Stimulated activated CD4-positive, alpha-beta T cell treated with anti-CD3 and anti-CD28 coated beads, Interleukin-12 subunit alpha, Interleukin-12 subunit beta, amount 100 ng/mL, for 48 hours (primary cell): ENCODE measurements at places on chromosomes 6 and 20.

DNA sequence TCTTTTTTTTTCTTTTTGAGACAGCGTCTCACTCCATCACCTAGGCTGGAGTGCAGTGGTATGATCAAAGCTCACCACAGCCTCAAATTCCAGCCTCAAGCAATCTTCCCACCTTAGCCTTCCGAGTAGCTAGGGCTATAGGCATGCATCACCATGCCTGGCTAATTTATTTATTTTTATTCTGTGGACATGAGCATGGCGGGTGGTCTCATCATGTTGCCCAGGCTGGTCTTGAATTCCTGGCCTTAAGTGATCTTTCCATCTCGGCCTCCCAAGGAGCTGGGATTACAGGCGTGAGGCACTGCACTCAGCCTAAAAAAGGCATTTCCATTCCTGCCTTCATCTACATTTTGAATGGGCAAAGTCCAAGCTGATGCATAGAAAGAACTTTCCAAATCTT, 56.2 kb upstream of the BEND3 start:
- no peak for DNase-seq

DNA sequence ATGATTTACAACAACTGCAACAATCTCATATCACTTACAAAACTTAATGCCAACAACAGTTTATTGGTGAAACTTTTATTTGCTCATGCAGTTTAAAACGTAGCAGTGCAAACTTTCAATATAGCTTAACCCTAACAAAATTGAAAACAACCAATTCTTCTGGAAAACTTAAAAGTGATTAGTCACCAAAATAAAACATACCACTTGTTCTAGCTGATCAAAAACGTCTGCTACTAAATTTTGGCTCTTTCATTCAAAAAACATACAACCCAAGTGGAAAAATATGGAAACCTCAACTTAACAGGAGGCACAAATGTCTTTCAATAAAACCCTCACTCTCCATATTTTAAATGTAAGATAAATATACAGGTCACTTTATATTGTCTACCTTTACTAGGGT, 39.6 kb downstream of the COL12A1 start:
- no peak for DNase-seq

GRCh38 chr6:108841377-108841855, 6.8 kb upstream of the ARMC2 start:
- DNase-seq, result no peak

- DNase-seq, result no peak
These were observed 8.0 kb downstream of the SLC17A3 start for GRCh38 chr6:25866011-25866410.

GRCh38 chr6:45426251-45426650, 48.5 kb upstream of the SUPT3H start:
- DNase-seq, result no peak

DNA sequence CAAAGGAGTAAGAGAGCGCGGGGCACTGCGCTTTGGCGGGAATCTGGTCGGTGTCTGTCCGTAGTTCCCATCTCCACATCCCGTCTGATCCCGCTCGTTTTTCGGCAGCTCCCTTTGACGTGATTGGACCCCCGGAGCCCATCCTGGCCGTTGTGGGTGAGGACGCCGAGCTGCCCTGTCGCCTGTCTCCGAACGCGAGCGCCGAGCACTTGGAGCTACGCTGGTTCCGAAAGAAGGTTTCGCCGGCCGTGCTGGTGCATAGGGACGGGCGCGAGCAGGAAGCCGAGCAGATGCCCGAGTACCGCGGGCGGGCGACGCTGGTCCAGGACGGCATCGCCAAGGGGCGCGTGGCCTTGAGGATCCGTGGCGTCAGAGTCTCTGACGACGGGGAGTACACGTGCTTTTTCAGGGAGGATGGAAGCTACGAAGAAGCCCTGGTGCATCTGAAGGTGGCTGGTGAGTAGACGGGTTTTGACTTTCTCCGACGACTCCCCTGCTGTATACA, 1.4 kb downstream of the BTN1A1 start:
- DNase-seq, result peak; percentile 16

DNA sequence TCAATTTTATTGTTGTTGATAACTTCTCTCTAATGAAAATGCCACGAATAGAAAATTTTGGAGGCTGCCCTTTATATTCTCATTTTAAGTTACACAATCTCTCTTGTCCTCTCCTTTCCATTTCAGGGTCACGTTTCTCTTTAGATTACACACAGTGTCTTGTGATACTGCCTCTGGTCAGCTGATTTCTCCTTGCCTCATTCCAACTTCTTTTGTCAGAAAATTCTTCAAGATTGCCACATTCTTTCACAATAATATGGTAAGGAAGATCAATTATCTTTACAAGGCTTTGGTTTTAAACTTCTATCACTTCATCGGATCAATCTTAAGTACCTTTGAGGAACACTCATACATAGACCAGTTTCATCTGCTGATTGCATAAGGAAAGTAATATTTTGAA, 370.3 kb downstream of the RFPL4B start:
- DNase-seq, result no peak

DNA sequence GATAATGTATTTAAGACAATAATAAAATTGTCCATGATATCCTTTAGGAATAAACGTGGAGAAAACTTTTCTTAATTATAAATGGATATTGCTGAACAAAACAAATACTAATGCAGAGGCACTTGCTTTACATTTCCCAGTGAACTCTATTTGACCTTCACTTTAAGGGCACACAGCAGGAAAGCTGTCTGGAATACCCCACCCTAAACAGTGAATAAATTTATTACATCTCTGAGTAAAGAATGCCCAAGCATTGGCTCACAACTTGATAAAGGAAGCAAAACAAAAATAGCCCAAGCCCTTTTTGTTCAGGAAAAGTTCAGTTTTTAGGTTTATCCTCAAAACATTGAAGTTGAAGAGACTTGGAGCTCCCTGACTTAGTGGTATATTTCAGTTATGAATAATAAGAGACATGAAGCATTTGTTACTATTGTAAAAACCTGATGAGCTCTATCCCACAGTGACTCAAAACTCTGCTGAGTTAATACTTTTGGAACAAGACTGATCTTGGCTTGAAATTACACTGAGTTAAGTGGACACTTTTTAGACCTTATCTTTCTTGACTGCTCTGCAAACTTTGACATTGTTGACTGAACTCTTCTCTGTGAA, 353.9 kb downstream of the BCKDHB start:
- DNase-seq, result no peak

- no peak for DNase-seq
These were observed 429.1 kb downstream of the HTR1B start for GRCh38 chr6:77034161-77034560.

- DNase-seq, result no peak
These were observed 8.6 kb upstream of the ARFGAP1 start for GRCh38 chr20:63264000-63264399.

DNA sequence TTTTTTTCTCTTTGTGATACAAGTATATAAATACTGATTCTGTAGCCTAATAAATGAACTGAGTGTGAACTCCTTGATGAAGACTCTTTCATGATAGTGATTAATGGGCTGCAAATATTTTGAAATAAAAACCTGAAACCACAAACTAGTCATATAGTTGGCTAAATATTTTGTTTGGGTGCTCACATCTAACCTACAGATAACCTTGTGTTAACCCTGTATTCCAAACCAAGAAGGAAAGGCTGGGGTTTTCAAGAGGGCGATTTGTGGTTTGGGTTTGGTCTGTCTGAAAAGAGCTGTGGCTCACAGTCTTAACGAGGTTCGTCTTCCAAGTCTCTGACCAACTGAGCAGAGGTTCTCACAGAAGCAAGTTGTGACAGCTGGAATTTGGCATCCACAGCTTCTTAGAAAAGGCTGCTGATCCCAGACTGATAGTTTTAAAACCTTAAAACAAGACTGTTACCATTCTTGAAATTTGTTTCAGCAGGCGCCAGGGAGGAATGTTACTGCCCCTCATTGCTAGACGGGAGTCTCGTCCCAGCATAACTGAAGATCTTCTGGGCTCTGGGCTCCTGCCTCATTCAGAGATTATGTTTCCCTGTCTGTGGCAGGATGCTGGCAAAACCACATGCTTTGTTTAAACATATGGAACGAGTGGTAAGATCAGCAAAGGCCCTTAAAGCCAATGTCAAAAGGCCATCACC, 736.4 kb upstream of the MARCKS start:
- DNase-seq, result no peak

GRCh38 chr6:55208478-55209458, 34.5 kb downstream of the HCRTR2 start:
- DNase-seq, result no peak

DNA sequence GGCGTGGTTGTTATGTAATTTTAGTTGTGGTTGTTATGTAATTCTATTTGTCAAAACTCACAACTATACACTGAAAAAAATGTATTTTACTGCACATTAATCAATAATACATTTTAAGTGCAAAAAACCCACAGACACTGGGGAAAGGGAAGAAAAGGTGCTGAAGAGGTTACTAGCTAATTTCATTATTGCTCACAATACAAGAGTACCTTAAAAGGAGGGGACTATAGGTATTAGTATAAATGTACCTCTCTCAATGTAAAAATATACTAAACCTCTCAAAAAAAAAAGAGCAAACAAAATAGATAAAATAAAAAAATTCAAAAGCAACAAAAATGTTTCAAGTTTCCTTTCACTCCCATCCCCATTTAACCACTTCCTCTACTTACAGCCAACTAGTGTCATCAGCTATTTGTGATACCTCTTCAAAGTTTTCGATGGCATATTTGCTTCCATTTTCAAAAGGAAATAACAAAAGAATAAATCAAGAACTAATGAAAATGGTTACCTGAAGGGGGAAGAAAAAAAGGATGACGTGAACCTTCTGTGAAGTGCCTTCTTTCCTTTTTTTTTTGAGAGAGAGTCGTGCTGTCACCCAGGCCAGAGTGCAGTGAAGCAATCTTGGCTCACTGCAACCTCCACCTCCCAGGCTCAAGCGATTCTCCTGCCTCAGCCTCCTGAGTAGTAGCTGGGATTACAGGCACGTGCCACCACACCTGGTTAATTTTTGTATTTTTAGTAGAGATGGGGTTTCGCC, 30.2 kb downstream of the RANBP9 start:
- DNase-seq, result no peak

GRCh38 chr20:47733892-47734291, 51.4 kb downstream of the SULF2 start:
- DNase-seq, result no peak

- DNase-seq, result no peak
These were observed 916 bp downstream of the TRIM27 start for GRCh38 chr6:28922821-28923317.

DNA sequence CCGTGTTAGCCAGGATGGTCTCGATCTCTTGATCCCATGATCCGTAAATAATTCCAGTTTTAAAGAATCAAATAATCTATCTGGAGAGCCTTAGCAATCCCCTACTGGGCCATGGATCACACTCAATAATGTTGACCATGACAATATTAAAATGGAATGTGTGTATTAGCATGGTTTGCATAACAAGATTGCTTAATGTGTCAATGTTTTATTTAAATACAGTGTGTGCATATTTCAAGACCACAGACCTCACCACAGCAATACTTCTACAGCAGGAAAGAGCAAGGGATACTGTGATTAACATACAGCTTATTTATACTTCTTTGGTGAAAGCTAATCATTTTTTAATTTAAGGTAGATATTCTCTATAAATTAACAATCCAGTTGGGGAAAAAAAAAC, 470.4 kb downstream of the TFAP2B start:
- no peak for DNase-seq

- no peak for DNase-seq
These were observed 73.9 kb downstream of the TCP11 start for GRCh38 chr6:35067234-35067633.

DNA sequence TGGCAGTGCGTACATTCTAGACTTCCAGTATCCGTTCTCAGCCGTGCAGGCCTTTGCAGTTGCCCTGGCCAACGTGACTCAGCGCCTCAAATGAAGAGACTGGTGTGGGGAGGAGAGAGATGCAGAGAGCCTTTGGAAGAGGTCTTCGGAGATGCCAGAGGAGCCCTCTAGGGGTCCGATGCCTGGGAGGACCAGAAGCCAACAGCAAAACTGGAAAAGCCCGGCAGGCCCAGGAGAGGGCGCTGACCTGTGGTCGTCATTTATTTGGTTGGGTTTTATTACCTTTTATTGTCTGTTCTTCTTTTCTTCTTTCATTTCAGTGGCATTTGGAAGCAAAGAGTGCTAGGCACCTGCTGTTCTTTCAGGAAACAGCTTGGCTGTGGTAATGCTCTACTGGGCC, 53.3 kb upstream of the TMEM181 start:
- DNase-seq, result no peak

DNA sequence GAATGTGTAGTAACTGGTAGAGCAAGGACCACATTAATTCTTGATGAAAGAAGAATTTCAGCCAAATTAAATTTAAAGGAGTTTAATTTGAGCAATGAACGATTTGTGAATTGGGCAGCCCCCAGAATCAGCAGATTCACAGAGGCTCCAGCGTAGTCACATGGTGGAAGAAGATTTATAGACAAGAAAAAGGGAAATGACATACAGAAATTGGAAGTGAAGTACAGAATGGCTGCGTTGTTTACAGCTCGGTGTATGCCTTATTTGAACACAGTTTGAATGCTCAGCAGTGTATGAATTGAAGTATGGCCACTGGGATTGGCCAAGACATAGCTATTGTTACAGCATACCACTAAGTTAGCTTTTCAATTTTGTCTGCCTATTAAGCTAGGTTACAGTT, 173.6 kb upstream of the ARG1 start:
- DNase-seq, result no peak

DNA sequence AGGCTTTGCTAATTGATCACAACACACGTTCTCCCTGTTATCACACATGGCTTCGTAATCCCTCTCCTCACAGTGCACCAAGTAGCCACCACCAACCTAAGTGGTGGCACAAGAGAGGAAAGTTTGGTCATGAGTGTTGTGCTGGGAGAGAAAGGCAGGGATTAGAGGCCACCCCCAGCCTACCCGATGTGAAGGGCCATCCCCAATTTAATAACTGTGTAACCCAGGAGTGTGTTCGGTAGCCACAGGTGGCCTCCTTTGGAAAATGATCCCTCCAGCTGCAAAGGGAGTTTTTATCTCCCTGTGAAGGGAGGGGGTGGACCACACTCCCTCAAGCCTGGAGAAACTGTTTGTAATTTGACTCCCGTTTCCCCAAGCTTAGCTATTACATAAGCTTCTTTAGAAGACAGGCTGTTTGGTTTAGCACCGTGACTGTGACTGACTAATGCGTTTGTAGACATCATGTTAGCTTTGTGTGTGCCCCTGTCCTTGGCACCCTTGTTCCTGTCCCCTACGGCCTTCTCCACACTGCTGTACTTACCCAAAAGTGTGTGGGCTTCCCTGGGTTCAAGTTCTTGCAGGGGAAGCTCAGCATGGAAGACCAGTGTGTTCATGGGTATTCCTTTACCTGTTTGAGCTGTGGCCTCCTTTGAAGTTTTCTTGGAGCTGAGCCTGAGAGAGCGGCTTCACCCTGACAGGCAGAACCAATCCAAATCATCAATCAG, 20.6 kb downstream of the PPP1R16B start:
- DNase-seq, result no peak

- DNase-seq, result no peak
These were observed 391.6 kb upstream of the FKBP1C start for GRCh38 chr6:62819640-62820039.

GRCh38 chr6:39083231-39083634, 31.8 kb downstream of the SAYSD1 start:
- DNase-seq, result no peak
